Memory B cell (primary cell): ENCODE measurements at places on chromosomes 12 and 14.

DNA sequence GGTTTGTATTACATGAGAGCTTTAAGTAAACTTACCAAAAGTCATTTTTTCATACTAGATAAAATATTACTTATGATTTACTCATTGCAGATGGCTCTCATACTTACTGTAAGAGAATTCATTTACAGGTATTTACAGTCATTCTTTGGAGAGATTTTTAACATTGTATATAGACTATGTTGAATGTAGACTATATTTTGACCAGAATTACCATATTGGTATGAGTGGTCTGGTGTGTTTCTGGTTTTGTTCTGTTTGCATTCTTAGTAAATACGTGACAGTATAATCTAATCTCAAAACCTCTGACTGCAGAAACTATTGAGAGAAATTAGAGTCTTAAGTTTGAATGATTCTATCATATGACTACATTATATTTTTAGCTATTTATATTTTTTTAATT lies 91.1 kb downstream of the USP15 start:
- H3K27ac ChIP-seq: no peak overlapping the region
- no peak for DNase-seq
- H3K4me1 ChIP-seq: peaks cover 5% of the 10 kb centered on the region
- H3K4me3 ChIP-seq: no peak overlapping the region
- peaks cover 9% of the 10 kb centered on the region for H3K36me3 ChIP-seq

DNA sequence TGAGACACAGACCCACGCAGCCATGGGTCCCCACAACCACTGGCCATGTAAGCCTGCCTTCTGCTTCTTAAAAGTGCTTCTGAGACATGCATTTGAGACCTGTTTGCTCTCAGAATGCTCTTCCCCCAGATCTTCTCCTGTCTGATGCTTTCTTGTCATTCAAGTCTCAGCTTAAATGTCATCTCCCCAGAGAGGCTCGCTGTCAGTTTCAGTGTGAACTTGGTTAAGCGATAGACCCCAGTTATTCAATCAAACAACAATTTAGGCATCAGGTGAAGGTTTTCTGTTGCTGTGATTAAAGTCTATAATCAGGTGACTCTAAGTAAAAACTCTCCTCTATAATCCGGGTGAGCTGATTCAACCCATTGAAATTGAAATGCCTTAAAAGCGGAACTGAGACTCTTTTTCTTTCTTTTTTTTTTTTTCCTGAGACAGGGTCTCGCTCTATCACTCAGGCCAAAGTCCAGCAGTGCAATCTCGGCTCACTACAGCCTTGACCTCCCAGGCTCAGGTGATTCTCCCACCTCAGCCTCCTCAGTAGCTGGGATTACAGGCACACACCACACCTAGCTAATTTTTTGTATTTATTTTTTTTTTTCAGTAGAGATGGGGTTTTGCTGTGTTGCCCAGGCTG lies 123.4 kb downstream of the KSR2 start:
- H3K27ac ChIP-seq: no peak overlapping the region
- no peak overlapping the region for H3K4me3 ChIP-seq
- peaks cover 2% of the 10 kb centered on the region for H3K36me3 ChIP-seq
- H3K27me3 ChIP-seq: peaks cover 14% of the 10 kb centered on the region
- no peak for DNase-seq

DNA sequence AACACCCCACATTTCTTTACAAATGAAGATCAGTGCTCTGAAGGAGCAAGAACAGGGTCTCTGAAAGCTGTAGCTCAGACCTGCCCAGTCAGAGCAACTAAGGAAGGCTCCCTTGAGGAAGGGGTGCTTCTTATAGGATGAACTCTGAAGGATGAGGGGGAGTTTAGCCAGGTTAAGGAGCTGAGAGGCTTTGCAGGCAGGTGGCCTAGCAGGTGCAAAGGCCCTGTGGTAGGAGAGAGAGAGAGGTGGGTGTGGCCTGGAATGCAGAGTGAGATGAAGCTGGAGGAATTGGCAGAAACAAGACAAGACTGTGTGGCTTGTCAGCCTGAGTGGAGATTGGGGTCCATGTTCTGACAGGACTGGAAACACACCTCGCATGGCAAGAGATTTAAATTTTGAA lies 20.5 kb upstream of the FAM222A start:
- no peak overlapping the region for H3K4me3 ChIP-seq
- H3K27me3 ChIP-seq: peaks cover 12% of the 10 kb centered on the region
- no peaks in the 10 kb centered on the region for H3K36me3 ChIP-seq
- no peak overlapping the region for H3K27ac ChIP-seq

DNA sequence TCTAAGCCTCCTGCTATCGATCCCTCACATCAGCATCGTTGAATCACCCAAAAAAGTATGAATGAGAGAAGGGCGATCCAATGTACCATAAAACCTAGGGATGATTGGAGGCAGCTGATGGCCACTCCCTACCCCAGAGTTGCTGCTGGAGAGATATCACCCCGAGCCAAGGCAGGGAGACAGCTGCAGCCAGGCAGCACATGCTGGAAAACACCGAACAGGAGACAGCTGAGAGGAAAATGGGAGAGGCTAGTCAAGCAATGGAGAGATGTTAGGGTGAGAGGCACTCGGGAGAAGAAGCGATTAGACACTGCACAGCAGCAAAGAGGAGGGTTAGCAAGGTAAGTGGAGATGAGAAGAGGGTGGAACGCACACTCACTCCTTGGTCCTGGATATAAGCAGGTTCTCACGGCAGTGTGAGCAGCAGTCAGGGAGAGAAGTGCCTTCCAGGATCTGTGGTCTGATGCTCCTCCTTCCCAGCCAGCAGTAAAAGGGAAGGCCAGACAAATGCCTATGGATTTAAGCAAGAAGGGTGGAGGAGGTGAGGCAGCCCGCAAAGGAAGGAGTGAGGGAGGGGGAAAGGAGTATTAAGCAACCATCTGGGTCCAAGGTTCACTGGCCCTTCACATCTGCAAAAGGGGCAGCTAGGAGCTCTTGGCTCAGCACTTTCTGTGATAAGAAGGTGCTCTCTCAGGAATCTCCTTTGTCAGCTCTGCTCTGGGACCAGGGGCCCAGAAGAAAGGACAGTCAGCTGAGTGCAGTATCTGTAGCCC lies at the start of gene SLC7A7:
Gene SLC7A7, minus strand, starts transcription at position 495 of the 773 bp plus-strand sequence. CDS start 2,037 bp downstream, outside the sequence.
- peak within 1 kb of the TSS; percentile 78 for H3K27ac ChIP-seq
- H3K27me3 ChIP-seq: no peaks in the 10 kb centered on the region
- no peaks in the 10 kb centered on the region for H3K36me3 ChIP-seq
- no peak for DNase-seq
- H3K4me3 ChIP-seq: peak within 1 kb of the TSS; percentile 71

DNA sequence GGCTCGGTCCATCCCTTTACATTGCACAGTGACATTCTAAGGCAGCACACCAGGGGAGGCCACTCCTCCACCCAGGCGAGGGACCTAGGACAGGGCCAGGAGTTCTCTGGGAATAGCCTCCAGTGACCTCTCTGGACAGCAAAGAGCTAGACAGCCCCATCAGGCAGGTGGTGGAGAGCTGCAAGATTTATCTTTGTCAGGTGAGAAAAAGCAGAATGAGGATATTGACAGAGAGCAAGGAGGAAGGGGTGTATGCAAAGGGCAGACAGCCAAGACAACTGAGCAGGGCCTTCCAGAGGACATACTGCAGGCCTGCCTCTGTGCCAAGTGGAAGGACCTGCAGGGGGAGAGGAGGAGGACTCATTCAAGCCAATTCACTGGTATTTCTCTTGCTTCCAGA lies 112.4 kb upstream of the MAX start:
- no peak for DNase-seq
- H3K27me3 ChIP-seq: no peaks in the 10 kb centered on the region
- no peak overlapping the region for H3K4me3 ChIP-seq
- peaks cover 14% of the 10 kb centered on the region for H3K36me3 ChIP-seq
- H3K27ac ChIP-seq: no peak overlapping the region
